Activated CD4-positive, alpha-beta T cell treated with anti-CD3 and anti-CD28 coated beads, Interleukin-2, amount 10 ng/mL, durations not matched to agents 7 days and 5 days (primary cell): ENCODE measurements at places on chromosomes 5 and 9. TPM values are rescaled to one million over a fixed set of nuclear protein-coding genes. Genes with fewer than 3 reads are reported as not detected.

- DNase-seq, result no peak
These were observed 73.7 kb downstream of the INSL6 start for GRCh38 chr9:5111696-5112095.

- no peak for DNase-seq
These were observed 98.2 kb upstream of the PRSS3 start for GRCh38 chr9:33697171-33697570.

GRCh38 chr5:136207631-136208030 is 14.7 kb upstream of the SMIM32 start:
- no peak for DNase-seq

- DNase-seq, result no peak
These were observed 19.7 kb upstream of the GRIA1 start for GRCh38 chr5:153470736-153471135.

DNA sequence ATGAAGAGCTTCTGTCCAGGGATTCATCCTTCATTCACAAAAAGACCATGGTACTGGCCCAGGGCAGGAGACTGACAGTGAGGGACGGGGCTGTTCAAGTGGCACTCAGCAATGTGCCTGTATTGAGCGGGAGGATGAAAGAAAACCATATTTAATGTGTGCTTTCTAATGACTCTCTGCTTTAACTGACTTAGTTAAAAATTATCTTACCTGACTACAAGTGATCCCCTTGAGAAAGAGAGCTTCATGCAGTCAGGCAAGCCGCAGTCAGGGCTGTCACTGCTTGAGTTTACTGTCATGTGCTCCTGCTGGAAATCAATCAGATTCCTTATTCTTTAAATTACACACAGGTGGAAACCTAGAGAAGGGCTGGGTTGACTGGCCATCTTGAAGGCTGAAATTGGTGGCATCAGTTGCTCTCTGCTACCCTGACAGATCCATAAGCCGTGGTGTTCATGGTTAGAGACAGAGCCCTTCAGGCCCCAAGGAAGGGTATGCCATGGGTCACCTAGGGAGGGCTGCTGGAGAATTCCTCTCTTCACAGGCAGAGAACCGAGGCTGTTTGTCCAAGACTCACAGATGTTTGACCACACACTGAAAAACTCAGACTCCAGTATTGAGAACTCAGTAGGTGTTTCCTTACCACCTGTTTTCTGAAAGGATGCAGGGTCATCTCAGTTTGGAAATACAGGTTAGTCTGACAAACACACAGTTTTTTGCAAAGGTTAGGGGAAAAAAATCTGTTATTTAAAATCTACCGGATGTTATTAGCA is 70.9 kb downstream of the TRIO start:
- DNase-seq, result no peak

- DNase-seq, result no peak
These were observed 89.7 kb upstream of the ADRA1B start for GRCh38 chr5:159826351-159827214.

GRCh38 chr5:72499730-72500129 is 7.5 kb downstream of the ZNF366 start:
- DNase-seq, result no peak

DNA sequence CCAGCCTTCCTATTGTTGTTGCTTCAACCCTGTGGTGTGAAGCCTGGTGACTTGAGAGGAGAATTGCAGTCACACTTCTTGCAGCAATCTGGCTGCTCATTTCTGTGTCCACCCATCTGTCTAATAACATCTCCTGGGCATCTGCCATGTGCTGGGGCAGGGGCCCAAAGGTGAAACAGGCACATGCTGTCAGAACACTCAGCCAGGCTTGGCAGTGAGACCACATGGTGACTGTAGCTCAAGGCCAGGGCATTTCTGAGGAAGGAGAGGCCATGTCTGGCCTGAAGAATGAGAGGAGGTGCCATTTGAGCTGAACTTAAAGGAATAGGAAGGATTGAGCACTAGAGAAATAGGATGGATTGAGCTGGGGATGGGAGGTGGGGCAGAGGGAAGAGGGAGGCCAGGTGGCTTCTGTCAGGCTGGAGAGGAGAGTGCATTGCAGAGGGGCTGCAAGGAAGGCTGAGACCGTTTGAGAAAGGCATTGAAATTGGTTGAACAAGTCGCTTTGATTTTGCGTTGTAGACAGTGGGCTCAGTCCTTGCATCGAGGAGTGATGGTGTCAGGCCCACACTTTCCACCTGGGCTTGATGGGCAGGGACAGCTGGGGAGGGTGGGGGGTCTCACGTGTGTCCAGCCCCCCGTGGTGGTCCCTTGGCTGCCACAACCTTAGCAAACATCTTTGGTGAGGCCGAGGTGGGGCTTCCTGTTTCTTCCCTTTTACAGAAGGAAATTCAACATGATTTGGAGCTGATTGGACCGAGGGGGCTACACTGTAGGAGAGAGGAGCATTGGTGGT is 222.4 kb downstream of the CACNA1B start:
- no peak for DNase-seq

The ITGA1 gene
- total RNA-seq, result 3.2 TPM

The CEL gene
- total RNA-seq, result 2.8 TPM
